ENCODE measurements at places on chromosomes 13 and 19.

DNA sequence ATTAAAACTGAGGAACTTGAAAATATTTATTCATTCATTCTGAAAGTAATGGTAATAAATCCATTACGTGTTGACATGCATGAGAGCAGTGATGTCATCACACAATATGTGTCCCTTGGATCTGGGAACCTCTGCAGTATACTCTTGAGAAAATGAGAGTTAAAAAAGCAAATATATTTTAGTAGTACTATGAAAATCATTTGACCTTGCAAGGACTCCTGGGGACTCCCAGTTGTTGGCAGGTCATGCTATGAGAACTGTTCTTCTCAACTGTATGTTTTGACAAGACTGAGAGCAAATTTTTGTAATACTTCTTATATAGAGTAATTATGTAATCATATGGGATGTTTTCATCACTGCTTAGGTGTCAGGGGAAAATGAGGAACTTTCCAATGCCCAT, 249.4 kb downstream of the PCCA start:
- no peak for DNase-seq

DNA sequence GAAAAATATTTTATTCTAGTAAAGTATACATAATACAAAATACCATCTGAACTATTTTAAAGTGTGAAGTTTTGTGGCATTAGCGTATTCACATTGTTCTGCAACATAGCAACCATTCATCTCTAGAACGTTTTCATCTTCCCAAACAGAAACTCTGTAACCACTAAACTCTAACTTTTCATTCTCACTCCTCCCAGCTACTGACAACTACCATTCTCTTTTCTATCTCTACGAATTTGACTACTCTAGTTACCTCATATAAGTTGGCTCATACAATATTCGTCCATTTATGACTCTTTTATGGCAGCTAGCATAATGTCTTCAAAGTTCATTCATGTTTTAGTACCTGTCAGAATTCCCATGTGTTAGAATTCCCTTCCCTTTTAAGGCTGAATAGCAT, 150.5 kb upstream of the MIR17HG start:
- DNase-seq: no peak

- DNase-seq: peak; percentile 59
Measured at GRCh38 chr19:38949580-38950367, 19.0 kb downstream of the MRPS12 start.

- DNase-seq: no peak
Measured at GRCh38 chr19:22263121-22263520, 23.1 kb upstream of the ZNF729 start.

Data from stimulated activated CD8-positive, alpha-beta memory T cell treated with anti-CD3 and anti-CD28 coated beads, Interleukin-4, amount 100 ng/mL, for 4 hours (primary cell).